GM18507 (cell line): ENCODE measurements at places on chromosomes 3 and 15.

GRCh38 chr3:61182662-61183061 lies 68.6 kb downstream of the FHIT start:
- no peak for DNase-seq

DNA sequence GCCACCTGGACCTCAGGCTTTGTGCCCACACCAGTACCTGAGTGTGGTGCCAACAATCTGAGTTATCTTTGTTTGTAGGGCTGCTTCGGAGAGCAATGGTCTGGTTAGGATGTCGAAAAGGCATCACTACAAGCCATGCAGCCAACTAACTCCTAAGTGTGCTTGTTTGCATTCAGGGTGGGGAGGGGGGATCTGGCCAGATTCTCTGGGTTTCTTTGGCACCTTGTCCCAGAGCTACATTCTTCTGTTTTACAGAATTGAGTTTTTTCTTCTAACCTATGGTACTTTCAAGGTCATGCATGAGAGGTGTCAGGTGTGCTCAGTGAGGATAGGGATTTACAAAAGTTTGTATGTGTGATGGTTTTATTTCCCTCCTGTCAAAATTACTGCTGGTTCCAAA lies 391.4 kb upstream of the RARB start:
- DNase-seq = no peak

- no peak for DNase-seq
Measured at GRCh38 chr3:71288269-71288930, 295.1 kb downstream of the FOXP1 start.

- DNase-seq = no peak
Measured at GRCh38 chr3:121895121-121895520, 920 bp downstream of the SLC15A2 start.

DNA sequence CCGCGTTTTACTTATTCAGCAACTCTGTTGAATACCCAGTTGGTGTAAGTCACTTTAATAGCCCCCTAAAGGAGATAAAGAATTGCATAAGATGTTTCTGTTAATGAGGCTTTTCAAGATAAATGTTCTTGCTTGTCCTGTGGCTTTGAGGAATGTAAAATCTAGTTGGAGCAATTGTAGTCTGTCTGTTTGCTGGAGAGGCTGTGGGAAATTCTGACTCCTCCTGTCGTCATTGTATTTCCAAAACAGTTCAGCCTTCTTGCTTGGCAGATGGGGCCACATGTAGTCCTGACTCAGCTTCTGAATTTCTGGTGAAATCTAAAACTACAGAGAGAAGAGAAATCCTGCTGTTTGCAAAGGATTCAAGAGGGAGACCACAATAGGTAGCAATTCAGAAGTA lies 114.4 kb downstream of the RYR3 start:
- DNase-seq = no peak

DNA sequence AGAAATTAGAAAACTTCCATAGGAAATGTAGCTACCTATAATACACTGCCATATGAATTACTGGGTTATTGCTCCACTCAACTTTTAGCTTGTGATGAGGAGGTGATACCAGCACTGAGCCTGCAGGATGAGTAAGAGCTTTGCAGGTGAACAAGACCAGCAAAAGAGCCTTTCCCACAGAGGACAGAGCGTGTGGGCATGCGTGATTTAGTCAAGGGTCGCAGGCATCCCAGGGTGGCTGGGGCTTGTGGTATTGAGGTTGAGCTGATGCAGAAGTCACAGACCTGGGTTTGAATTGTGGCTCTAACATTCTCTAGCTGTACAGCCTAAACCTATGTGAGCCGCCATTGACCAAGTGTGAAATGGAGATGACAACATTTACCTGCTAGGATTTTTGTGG lies 5.6 kb downstream of the NRROS start:
- no peak for DNase-seq

DNA sequence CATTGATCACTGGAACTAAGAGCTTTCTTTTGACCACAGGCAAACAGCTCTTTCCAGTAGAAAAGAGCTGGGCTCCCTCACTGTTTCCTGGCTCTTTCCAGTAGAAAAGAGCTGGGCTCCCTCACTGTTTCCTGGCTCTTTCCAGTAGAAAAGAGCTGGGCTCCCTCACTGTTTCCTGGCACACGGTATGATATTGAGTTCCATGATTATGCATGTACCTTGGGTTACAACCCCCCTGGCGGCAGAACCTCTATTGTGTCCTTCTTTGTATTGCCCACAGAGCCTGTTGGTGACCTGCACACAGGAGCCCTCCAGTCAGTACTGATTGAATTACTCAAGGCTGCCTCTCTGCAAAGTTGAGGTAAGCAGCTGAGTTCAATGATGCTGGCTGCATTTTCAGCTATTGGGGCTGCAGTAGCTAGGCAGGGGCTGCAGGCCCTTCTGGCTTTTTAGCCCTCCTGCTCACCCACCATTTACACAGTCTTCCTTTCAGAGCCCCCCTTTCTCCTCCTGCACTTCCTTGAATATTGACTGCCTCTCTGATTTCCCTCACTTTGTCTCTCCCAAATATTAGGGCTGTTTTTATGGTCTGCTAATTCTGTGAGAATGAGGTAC lies 10.2 kb downstream of the ACKR2 start:
- DNase-seq = no peak

DNA sequence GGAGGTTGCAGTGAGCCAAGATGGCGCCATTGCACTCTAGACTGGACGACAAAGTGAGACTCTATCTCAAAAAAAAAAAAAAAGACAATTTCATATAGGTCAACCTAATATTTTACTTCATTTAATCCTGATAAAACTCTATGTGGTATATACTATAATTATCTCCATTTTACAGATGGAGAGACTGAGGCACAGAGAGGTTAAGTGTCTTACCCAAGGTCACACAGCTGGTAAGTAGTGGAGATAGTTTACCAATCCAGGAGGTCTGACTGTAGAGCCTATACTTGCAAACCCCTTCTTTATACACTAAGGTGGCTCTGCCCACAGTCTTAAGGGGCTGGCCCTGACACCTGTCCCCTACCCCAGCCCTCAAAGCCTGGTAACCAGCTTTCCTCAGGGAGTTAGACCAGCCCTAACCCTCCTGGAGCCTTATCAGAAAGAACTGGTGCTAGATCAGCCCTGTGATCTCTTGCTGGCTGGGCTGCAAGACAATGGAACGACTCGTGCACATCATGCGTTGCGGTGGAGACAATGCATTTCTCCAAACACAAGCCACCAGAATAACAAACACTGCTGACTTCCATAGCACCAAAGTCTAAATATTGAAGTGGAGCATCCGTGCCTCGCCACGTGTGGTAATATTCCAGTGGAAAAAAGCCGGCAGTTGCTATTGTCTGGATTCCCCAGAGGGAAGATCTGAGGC lies 60.0 kb upstream of the SMAD3 start:
- DNase-seq = no peak

GRCh38 chr3:62238003-62238402 lies 135.3 kb downstream of the FEZF2 start:
- DNase-seq = peak; percentile 5

DNA sequence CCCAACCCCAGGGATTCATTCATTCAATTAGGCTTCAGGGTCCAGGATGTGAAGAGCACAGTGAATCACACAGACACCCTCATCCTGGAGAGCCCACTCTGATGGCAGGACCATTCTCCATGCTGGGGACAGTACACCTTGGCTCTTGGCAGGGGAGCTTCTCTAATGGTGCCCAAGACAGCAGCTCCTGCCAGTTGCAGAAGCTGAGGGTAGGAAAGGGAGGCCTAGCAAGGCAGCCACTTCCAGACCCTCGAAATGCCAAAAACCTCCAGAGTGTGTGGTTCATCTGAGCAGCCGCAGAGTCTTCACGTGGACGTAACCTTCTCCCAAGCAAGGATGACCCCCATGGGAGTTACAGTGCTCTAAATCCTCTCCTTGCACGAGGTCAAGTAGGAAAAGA lies 186.2 kb downstream of the XXYLT1 start:
- no peak for DNase-seq

GRCh38 chr3:162217647-162218046 lies 721.0 kb downstream of the OTOL1 start:
- no peak for DNase-seq

- no peak for DNase-seq
Measured at GRCh38 chr3:94303266-94303665, 240.4 kb downstream of the NSUN3 start.

DNA sequence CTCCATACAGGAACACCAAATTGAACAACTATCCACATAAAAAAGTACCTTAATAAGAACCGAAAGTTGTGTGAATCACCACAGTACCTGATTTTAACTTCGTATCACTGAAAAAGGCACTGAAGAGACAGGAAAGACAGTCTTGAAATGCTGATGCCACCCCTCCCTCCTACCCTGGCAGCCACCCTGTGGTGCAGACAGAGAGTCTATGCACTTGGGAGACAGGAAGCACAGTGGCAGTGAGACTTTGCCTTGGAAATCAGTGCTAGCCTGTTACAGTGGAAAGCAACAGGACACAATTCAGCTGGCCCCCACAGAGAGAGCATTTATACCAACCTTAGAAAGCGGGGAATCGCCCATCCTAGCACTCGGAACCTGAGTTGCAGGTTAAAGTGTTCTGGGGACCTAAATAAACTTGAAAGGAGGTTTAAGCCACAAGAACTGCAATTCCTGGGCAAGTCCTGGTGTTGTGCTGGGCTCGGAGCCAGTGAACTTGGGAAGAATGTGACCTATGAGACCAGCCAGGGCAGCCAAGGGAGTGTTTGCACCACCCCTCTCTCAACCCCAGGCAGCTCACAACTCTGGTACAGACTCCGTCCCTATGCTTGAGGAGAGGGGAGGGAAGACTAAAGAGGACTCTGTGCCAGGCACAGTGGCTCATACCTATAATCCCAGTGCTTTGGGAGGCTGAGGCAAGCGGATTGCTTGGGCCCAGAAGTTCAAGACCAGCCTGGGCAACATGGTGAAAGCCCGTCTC lies 240.1 kb downstream of the ISL2 start:
- no peak for DNase-seq

- DNase-seq = no peak
Measured at GRCh38 chr15:74312445-74313007, 54.9 kb downstream of the CYP11A1 start.

GRCh38 chr3:139893267-139893962 lies 41.6 kb upstream of the CLSTN2 start:
- no peak for DNase-seq

DNA sequence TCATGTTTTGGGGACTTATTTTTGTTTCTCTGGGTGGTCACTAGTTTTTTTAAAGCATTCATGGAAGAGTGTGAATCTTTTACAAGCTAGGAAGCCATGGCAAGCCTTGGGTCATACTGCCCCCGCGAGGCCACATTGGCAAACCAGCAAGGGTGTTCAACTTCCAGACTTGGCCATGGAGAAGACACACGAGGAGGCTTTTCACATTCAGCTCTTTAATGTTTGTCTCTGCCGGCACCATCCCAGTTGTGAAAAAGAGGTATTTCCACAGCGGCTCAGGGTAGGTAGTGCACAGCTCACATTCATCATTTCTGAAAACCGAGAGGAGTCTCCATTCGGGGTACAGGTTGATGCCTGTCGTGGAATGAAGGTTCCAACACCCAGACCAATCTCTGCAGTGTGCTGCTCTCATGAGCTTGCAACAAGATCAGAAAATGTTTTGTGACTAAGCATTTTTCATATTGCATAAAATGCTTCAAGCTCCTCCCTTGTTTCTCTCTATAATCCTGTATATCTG lies 7.7 kb downstream of the CCR5 start:
- no peak for DNase-seq

GRCh38 chr3:194339356-194339755 lies 11.8 kb downstream of the CPN2 start:
- DNase-seq = no peak

DNA sequence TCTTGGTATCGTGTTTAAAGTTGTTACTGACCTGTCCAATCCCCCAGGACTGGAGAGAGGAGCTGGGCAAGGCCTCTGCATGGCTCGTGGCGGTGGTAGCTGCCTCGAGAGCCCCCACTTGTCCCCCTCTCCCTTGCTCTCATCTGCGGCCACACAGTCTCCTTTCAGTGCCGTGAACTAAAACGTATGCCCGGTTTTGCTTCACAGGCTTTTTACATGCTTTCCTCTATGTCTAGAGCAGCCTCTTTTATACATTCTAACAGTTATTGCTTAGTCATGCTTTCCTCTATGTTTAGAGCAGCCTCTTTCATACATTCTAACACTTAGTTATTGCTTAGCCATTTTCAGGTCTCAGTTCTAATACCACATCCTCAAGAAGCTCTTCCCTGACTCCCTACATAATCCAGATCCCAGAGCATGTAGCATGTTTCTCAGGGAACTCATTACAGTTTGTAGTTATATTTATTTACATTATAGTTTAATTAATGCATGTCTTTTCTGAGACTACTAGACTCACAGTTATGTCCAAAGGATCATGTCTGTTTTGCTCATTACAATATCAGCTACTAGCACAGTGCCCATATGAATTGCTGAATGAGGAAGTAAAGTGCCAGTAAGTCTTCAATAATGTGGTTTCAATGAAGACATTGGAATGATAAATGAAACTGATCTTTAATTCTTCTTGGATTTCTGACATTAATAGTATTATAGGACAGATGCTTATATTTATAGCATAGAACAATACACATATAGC lies 66.5 kb upstream of the TBL1XR1 start:
- no peak for DNase-seq

GRCh38 chr3:126488185-126488584 lies 12.5 kb upstream of the ZXDC start:
- no peak for DNase-seq

GRCh38 chr15:41584636-41585126 lies 25.7 kb downstream of the TYRO3 start:
- DNase-seq = no peak

DNA sequence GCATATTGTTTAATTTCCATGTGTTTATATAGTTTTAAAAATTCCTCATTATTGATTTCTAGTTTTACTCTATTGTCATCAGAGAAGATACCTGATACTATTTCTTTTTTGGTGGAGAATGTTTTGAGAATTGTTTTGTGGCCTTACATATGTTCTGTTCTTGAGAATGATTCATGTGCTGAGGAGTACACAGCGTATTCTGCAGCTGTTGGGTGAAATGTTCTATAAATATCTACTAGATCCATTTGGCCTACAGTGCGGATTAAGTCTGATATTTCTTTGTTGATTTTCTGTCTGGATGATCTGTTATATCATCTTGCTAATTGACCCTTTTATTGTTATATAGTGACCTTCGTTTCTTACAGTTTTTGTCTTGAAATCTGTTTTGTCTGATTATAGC lies 109.7 kb downstream of the UBE2E2 start:
- DNase-seq = no peak

GRCh38 chr3:188353426-188353825 lies 199.5 kb downstream of the LPP start:
- DNase-seq = no peak

GRCh38 chr15:40772014-40772413 lies 2.2 kb downstream of the C15orf62 start:
- no peak for DNase-seq

GRCh38 chr3:98657457-98657856 lies 64.0 kb upstream of the CPOX start:
- DNase-seq = peak; percentile 12

DNA sequence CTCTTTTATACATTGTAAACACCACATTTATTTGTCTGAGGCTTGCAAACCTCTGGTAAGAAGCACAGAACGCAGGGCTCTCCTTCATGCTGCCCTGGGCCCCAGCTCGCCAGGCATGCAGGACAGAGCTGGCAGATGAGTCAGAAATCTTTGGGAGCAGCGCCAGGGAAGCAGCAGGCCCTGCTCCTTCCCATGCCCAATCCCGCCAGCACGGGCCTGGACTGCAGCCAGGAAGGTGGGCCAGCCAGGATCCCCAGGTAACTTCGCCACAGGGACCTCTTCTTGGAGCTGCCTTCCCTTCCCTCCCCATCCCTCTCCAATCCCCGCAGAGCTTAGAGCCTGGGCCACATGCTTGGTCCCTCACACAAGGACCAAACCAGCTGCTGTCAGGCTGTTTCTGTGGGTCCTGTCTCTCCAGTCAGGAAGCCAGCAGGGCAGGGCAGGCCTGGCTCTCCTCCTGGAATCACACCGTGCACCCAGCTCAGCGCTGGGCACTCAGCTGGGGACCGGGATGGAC lies 8.8 kb downstream of the STOML1 start:
- no peak for DNase-seq
